ENCODE measurements at places on chromosomes 3 and 15. TPM values are rescaled to one million over a fixed set of nuclear protein-coding genes. Genes with fewer than 3 reads are reported as not detected.

Gene SLCO2A1
- under 0.01 TPM for total RNA-seq

Gene AADACL2
- total RNA-seq, result not detected

Gene PLIN1
- total RNA-seq, result under 0.01 TPM

Gene SERPINI2
- total RNA-seq, result not detected

Gene MOBP
- not detected for total RNA-seq

Gene USP4
- total RNA-seq, result 28.6 TPM

Gene FBN1
- total RNA-seq, result 283 TPM

Gene PPP1R14D
- total RNA-seq, result not detected

Gene STAC
- 0.36 TPM for total RNA-seq

Gene TGM5
- not detected for total RNA-seq

Gene C15orf39
- 1.3 TPM for total RNA-seq

Gene A4GNT
- not detected for total RNA-seq

Gene PODXL2
- 1.7 TPM for total RNA-seq

Gene STAB1
- not detected for total RNA-seq

Gene USP50
- not detected for total RNA-seq

Gene SMAD3
- total RNA-seq, result 71.0 TPM

Gene LYZL4
- total RNA-seq, result not detected

Gene ITPR1
- 5.8 TPM for total RNA-seq

Gene AGBL1
- not detected for total RNA-seq

Gene PLA2G4E
- total RNA-seq, result not detected

Gene PRR20G
- not detected for total RNA-seq

Gene SLITRK3
- total RNA-seq, result not detected

Gene CHRNA7
- total RNA-seq, result not detected

Gene ISLR2
- not detected for total RNA-seq

Gene TF
- not detected for total RNA-seq

Gene HRH1
- 13.1 TPM for total RNA-seq
